T47D (cell line): ENCODE measurements at places on chromosomes 2 and 18.

DNA sequence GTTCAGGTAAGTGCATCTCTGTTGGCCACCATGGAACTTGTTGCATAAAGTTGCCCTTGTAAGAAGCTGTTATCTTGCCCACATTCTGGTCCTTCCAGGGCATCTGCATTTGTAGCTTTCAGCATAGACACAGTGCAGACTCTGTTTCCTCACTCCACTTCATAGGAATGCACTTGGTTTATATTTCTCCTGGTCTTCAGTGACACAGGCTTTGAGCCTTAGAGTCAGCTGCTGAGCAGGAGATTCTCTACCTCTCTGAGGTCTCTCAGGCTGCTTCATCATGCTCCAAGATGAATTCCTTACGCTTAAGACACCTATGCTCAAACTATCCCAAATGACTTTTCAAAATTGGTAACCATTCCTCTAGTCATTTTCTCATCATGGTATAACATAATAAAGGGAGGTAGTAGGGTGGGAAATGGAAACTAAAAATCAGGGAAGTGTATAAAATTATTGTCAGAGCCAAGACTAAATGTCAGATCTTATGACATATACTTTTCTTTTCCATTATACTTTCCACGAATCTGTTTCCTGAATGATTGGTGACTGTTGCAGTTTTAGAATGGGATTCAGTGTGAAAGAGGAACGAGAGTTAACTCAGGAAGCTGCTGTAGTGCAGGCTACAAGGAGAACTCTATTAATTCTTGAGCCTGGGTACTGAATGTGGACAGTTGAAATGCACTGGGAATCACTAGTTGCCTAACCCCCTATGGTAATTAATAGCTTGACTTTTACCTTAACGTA, 72.0 kb downstream of the GALNT1 start:
- DNase-seq, result no peak

DNA sequence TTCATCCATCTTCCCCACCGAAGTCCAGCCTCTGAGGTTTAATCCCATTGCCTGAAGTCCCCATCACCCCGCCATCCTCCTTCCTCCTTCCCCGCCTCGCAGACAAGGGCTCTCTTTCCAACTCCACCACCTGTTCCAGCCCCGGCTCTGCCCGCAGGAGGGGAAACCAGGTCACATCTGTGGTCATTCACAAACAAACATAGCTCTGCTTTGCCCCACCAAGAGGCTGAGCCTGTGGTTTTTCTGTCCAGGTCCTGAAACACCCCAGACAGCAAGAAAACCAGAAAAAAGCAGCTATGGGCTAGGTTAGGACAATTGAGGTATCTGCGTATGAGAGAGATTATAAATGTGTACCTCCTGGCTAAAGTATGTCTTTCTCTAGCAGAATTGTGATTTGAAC, 144.7 kb downstream of the GLI2 start:
- no peak for DNase-seq

- no peak for DNase-seq
These were observed 80.0 kb downstream of the ACAA2 start for GRCh38 chr18:49733321-49733720.

DNA sequence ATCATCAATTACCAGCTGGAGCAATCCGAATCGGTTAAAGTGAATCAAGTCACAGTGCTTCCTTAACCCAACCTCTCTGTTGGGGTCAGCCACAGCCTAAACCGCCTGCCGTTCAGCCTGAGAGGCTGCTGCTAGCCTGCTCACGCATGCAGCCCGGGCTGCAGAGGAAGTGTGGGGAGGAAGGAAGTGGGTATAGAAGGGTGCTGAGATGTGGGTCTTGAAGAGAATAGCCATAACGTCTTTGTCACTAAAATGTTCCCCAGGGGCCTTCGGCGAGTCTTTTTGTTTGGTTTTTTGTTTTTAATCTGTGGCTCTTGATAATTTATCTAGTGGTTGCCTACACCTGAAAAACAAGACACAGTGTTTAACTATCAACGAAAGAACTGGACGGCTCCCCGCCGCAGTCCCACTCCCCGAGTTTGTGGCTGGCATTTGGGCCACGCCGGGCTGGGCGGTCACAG, 496 bp upstream of the ITGA4 start:
- DNase-seq, result no peak

- no peak for DNase-seq
These were observed 191.5 kb downstream of the SLC8A1 start for GRCh38 chr2:40260437-40260836.

DNA sequence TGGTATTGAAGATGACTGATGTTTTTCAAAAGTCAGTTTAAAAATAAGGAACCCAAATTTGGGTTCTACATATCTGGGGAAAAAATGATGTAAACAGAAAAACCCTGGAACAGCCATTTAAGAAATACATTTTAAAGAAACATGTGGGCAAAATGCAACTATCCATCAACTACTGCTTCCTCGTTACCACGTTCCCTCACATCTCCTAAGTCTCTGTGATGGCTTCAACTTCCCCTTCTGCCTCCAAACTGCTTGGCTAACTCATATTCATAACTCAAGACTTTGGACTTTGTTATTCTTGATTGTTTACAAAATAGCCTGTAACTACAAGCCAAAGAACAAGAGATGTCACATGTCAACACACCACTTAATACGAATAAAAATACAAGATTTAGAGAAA, 116.3 kb downstream of the DYM start:
- DNase-seq, result no peak

GRCh38 chr2:6237039-6237660, 545.0 kb downstream of the SOX11 start:
- DNase-seq, result no peak

- no peak for DNase-seq
These were observed 77.9 kb downstream of the LIMS1 start for GRCh38 chr2:108612153-108612513.

GRCh38 chr2:236161531-236161930, 6.7 kb downstream of the GBX2 start:
- no peak for DNase-seq

DNA sequence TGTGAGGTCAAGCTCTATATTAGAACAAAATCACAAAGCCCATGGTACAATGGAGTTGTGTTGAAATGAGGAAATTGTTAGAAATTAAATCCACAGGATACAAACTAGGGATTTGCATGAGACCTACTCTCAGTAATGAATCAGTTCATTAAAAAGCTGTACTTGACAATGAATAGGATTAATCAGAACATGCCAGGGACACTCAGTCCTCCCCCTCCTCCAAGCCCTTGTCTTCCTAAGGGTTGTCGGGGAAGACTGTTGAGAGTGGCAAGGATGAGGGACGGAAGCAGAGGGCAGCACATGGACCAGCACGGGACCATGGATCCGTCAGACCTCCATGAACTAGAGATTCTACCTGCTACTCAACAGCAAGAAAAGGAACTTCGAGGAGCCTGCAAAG, 39.8 kb downstream of the SPRED2 start:
- DNase-seq, result no peak

- DNase-seq, result no peak
These were observed 59.3 kb downstream of the UNC80 start for GRCh38 chr2:209830722-209831465.

DNA sequence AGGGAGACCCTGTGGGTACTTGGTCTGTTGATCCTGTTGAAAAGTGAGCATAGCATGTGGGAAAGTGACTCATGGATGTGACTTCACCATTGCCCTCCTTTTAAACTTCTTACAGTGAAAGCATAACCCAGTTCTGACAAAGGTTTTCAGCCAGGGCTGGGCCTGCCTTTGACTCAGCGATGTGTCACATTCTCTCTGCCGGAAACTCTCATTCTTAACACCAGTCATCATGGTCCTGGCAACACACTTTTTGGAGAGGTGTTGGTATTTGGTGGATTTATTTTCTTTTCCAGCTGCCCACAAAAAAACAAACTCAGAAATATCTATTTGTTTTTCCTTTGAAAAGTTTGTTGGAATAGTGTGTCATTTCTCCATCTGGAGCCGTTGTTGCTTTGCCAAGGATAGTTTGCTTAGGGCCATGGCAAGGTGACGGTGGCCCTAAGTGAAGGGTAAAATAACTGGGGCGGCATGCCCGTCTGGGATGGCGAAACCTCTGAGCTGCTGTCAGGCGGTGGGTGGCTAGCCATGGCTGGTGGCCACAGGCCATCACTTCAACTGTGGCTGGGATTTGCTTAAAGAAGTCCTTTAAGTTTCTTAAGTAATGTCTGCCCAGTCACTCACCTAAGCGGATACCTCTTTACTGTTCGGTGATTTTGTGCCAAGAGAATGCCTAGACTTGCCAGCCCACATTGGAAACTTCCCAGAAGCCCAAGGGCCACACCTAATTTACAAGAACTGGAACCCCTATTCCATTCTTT, 123.3 kb downstream of the LTBP1 start:
- DNase-seq, result no peak

- no peak for DNase-seq
These were observed 12.6 kb downstream of the C18orf63 start for GRCh38 chr18:74328206-74328605.

DNA sequence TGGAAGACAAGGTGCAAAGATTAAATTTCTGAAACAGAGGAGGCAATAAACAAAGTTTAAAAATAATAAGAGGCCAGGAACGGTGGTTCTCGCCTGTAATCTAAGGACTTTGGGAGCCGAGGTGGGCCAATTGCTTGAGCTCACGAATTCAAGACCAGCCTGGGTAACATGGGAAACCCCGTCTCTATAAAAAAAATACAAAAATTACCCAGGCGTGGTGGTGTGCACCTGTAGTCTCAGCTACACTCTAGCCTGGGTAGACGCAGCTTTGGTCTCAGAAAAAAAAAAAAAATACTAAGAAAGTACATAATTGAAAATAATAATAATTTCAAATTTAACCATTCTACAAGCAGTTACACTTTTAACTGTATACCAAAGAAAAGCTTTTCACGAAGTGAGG, 744.6 kb upstream of the POU3F3 start:
- DNase-seq, result no peak

DNA sequence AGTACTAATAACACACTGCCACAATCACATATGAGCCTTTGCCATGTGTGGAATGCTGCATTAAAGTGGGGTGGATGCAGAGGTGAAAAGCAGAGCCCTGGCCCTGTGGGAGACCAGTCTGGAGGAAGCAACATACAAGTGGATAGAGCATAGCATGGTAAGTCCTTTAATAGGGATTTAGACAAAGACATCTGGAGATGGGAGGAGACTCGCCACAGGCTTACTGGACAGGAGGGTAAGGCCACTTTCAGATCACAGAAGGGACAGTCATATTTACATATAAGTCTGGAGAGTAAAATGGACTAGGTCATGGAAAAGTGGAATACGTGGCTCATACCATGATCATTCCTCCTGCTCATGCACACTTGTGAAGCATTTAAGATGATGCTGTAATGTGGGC, 84.3 kb downstream of the PPP1R1C start:
- DNase-seq, result no peak

DNA sequence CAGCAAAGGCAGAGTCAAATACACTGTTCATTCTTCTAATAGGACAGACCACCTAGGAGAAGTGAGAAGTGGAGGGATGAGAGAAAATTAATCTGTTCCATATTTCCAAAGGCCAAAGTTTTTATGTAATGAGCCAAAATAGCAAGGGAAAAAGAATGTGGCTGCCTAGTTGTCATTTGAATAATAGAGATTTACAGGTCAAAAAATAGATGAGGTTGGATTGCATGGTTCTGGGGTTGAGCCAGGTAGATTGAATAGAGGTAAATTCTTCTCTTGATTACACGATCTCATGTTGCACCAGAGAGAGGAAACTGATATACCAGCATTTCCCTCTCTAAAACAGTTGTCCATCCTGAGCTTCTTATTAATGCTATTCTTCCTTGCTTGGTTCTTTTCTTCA, 325.8 kb downstream of the CCDC178 start:
- DNase-seq, result no peak

DNA sequence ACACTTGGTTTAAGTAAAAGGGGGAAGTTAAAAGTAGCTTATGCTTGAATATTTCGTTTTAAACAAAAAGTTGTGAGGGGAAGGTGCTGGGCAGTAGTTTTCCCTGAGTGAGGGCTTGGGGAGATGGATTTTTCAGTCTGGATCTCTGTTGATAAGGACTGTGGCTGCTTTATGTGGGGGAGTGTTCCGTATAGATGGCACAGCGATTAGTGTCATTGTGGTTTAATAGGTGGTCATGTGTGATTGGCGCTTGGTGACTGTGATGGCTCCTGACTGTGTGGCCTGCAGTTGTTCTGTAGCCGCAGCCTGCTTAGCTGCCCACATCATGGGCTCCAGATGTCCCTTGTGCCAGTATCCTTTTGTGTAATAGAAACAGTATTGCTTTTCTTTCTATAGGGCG, 156.2 kb downstream of the WDSUB1 start:
- no peak for DNase-seq

DNA sequence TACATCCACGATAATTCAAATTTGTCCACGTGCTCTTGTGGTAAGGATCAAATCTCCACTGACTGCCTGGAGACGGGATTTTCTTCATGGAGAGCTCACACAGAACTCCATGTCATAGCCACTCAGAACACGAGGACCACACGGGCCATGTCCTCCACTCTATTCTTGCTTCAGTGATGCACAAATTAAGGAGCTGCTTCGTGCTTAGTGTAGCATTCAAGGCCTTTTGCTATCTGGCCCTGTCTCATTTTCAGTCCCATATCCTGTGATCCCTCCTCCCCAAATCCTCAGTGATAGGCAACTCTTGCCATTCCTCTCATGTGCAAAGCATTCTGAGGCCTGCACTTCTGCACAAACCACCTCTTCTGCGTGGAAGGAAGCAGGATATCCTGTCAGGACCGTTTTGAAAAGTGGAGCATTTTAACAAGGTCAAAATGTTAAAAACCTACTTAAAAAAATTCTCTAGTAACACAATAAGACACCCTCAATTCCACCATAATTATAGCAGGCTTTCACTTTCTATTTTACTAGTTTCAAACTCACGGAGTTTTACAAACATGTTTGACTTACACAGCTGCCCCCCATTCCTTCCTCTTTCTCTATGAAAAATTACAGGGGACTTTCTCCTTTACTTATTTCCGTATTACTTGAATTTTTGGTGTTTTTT, 35.2 kb downstream of the ST3GAL5 start:
- no peak for DNase-seq

GRCh38 chr2:135124924-135125886, 73.1 kb downstream of the RAB3GAP1 start:
- no peak for DNase-seq

GRCh38 chr2:126905991-126906390, 7.3 kb downstream of the TEX51 start:
- no peak for DNase-seq

GRCh38 chr2:136246086-136246669, 128.2 kb upstream of the CXCR4 start:
- DNase-seq, result no peak

- DNase-seq, result peak; percentile 31
These were observed at the start of gene CHN1 for GRCh38 chr2:175004980-175005732. TSS of gene CHN1 (minus strand) at chr2:175005381. CDS start at chr2:175004912, 469 bp downstream.

DNA sequence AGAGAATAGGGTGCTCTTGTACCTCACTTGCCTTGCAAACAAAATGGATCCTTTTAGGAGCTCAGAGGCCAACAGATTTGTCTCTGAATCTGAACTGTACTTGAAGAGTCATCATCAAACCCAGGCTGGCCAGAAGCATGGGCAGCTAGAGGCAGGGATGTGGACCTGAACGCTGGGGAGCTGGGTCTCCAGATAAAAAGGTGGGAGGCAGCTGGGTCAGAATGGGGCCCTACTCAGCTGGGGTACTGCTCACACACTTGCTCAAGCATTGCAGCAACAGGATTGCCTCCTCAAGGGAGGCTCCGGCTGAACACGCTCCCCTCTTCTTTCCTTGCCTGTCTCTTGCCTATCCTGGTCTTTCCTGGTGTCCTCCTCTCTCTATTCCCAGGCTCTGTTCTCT, 57.3 kb upstream of the SIX3 start:
- no peak for DNase-seq
